Skeletal muscle tissue (tissue), 5 donors: ENCODE measurements at places on chromosomes 1 and 21. TPM values are rescaled to one million over a fixed set of nuclear protein-coding genes. Genes with fewer than 3 reads are reported as not detected.

Gene SCNM1
- 24.5 TPM for total RNA-seq

Gene ITLN1
- total RNA-seq, result not detected

Gene BRDT
- not detected for total RNA-seq

Gene PLA2G2F
- not detected for total RNA-seq
